Aorta (tissue), 5 donors: ENCODE measurements at places on chromosomes 1 and 21. TPM values are rescaled to one million over a fixed set of nuclear protein-coding genes. Genes with fewer than 3 reads are reported as not detected.
A peak's percentile ranks its signal among the peaks of the same experiment; 100 is the strongest.

DNA sequence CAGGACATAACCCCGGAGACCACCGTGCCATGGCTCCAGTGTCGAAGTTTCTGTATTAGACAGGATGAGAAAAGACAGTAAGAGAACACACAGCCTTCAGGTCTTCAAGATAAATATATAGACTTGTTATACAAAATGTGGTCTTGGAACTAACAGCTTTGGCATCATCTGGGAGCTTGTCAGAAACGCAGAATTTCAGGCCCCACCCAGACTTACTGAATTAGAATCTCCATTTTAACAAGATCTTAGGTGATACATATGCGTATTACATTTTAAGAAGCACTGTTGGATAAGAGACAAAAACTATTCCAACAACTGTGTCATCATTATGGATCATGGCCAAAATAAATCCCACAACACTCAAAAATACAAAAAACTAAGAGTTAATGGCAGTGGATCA, 239.3 kb downstream of the ASTN1 start:
- H3K4me3 ChIP-seq, result no peak overlapping the region
- no peak overlapping the region for H3K27ac ChIP-seq
- no peaks in the 10 kb centered on the region for H3K4me1 ChIP-seq
- no peaks in the 10 kb centered on the region for H3K27me3 ChIP-seq
- no peak for DNase-seq

Gene IL12RB2
- 5.3 TPM for total RNA-seq

DNA sequence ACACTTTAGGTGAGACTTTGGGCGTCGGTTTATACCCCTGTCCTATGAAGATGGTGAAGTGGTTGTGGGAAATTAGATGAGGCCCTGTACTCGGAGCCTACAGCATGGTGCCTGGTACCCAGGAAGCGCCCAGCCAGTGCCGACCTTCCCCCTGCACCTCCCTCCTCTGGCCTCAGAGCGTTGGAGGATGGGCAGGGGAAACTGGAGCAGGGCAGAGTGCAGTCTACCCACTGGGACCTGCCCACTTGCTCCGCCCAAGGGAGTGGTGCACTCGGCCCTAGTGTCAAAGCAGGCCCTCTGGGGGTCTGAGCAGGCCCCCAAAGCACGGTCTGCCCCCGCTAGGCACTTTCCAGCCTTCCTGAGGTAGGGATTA, 13.0 kb upstream of the TTC22 start:
- no peak overlapping the region for H3K27ac ChIP-seq
- H3K4me1 ChIP-seq, result no peaks in the 10 kb centered on the region
- no peak for DNase-seq
- H3K4me3 ChIP-seq, result no peak overlapping the region

- no peak overlapping the region for H3K4me3 ChIP-seq
- H3K4me1 ChIP-seq, result no peaks in the 10 kb centered on the region
- no peaks in the 10 kb centered on the region for H3K27me3 ChIP-seq
- DNase-seq, result no peak
Measured at GRCh38 chr1:69587391-69587790, 19.7 kb downstream of the LRRC7 start.

- no peak overlapping the region for H3K27ac ChIP-seq
- H3K36me3 ChIP-seq, result no peaks in the 10 kb centered on the region
- no peak overlapping the region for H3K4me3 ChIP-seq
- H3K27me3 ChIP-seq, result no peaks in the 10 kb centered on the region
Measured at GRCh38 chr1:116495535-116495934, 75.3 kb downstream of the CD58 start.

DNA sequence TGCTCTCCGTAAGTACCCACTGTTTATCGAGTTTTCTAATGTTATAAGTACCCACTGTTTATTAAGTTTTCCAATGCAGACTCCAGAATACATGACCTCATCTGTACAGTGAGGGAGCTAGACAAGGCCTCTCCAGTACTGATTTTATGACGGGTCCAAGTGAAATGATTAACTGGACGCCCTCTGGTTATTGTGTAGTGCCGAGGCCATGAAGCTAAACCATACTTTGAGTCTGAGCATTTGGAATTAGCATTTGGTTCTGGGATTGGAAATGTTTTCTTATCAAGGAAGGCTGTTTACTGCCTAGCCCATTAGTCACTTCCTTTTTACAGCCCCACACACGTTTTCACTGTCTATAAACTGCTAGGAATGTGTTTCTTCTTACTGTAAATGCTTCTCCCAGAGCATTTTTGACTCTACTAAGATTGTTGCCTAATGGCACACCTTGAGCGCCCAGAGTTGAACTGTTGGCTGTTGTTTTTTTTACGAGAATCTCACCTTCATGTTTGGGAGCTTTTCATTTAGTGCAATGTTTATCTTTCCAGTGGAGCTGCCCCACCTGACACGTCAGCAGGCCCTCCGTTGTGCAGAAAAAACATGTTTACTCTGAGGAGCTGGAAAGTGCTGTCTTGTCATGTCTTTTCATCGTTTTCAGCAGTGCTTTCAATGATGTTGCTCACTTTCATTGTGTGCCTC, 26.9 kb downstream of the SPATA46 start:
- no peaks in the 10 kb centered on the region for H3K4me1 ChIP-seq
- H3K27me3 ChIP-seq, result no peaks in the 10 kb centered on the region
- H3K27ac ChIP-seq, result no peak overlapping the region
- no peaks in the 10 kb centered on the region for H3K36me3 ChIP-seq

DNA sequence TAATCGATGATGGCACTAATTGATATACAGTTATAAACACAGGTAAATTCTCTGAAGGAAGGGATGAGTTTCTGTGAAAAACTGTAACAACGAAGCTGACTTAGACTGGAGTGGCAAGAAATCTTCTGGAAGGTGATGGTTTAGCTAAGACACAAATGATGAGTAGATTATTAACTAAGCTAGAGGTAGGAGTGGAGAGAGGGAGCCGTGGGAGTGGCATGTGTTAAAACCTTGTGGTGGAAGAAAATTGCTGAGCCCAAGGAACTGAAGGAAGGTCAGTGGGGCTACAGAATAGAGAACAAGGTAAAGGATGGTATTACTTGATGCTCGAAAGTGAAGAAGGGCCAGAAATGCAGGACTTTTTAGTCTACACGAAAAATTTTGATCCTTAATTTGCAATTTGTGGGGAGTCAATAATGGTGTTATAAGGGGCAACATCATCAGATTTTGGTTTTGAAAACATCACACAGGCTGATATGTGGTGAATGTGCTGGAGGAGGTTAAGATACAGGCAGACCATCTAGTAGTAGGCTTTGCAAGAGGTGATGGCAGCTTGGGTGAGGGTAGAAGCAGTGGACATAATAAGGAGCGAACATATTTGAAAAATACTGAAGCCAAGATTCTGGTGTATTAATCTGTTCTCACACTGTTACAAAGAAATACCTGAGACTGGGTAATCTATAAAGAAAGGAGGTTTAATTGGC, 93.8 kb downstream of the S1PR1 start:
- no peaks in the 10 kb centered on the region for H3K27me3 ChIP-seq
- no peak for DNase-seq
- no peak overlapping the region for H3K4me3 ChIP-seq
- H3K27ac ChIP-seq, result no peak overlapping the region

- no peak for DNase-seq
- H3K4me3 ChIP-seq, result no peak overlapping the region
- no peak overlapping the region for H3K27ac ChIP-seq
- H3K27me3 ChIP-seq, result no peaks in the 10 kb centered on the region
- H3K36me3 ChIP-seq, result no peaks in the 10 kb centered on the region
- H3K4me1 ChIP-seq, result no peaks in the 10 kb centered on the region
Measured at GRCh38 chr1:151968791-151969399, 24.8 kb downstream of the S100A10 start.

GRCh38 chr21:32256873-32257620, 21.8 kb downstream of the MIS18A start:
- peak overlapping the region; percentile 18 for H3K27ac ChIP-seq
- no peaks in the 10 kb centered on the region for H3K36me3 ChIP-seq
- DNase-seq, result peak; percentile 82
- no peaks in the 10 kb centered on the region for H3K4me1 ChIP-seq
- no peak overlapping the region for H3K4me3 ChIP-seq

GRCh38 chr1:208866386-208866955, 622.3 kb upstream of the PLXNA2 start:
- no peak overlapping the region for H3K4me3 ChIP-seq
- DNase-seq, result no peak
- H3K27ac ChIP-seq, result no peak overlapping the region
- no peaks in the 10 kb centered on the region for H3K36me3 ChIP-seq
- H3K4me1 ChIP-seq, result no peaks in the 10 kb centered on the region
- no peaks in the 10 kb centered on the region for H3K27me3 ChIP-seq

Gene FAM72A
- total RNA-seq, result 3.3 TPM

DNA sequence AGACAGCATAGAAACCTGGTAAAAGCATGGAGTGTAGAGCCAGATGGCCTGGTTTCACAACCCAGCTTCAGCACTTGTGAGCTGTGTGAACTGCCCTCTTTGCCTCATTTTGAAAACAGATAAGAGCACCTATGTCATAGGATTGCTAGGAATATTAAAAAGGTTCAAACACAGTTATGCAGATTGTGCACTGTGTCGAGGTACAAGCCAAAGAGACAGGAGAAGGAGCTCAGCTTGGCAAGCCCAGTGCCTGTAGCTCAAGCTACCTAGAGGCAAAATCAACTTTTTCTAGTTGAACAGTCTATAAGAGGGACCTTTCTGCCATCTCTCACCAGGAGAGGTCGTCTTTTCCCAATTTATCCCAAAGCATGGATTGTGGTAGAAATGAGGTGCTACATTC, 5.0 kb downstream of the CHODL start:
- no peak overlapping the region for H3K4me3 ChIP-seq
- H3K4me1 ChIP-seq, result no peaks in the 10 kb centered on the region
- H3K27ac ChIP-seq, result no peak overlapping the region
- no peak for DNase-seq
- H3K36me3 ChIP-seq, result no peaks in the 10 kb centered on the region
- no peaks in the 10 kb centered on the region for H3K27me3 ChIP-seq

DNA sequence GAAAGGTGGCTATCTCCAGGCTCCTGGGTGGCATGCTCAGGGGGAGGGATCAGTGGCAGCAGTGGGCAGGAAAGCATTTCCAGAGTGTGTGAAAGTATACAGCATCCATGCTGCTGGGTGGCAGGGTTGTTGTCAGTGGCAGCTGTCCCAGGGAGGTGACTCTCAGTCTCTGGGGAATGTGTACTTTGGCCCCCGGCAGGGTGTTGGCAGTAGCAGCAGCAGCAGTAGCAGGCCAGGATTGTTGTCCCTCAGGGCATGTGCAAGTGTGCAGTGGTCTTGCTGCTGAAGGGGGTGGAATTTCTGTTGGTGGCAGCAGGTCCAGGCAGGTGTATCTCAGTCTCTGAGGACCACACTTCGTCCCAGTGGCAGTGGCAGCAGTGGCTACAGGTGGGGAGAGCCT, 71.7 kb upstream of the GUCA2B start:
- H3K4me3 ChIP-seq, result no peak overlapping the region
- no peak overlapping the region for H3K27ac ChIP-seq
- H3K4me1 ChIP-seq, result no peaks in the 10 kb centered on the region
- no peaks in the 10 kb centered on the region for H3K27me3 ChIP-seq
- DNase-seq, result peak; percentile 58
- no peaks in the 10 kb centered on the region for H3K36me3 ChIP-seq

GRCh38 chr1:157237981-157238380, 99.8 kb upstream of the ETV3 start:
- H3K4me1 ChIP-seq, result no peaks in the 10 kb centered on the region
- no peak overlapping the region for H3K27ac ChIP-seq
- H3K4me3 ChIP-seq, result no peak overlapping the region
- no peaks in the 10 kb centered on the region for H3K27me3 ChIP-seq

GRCh38 chr1:16617778-16618580, 4.6 kb upstream of the NBPF1 start:
- DNase-seq, result no peak
- no peaks in the 10 kb centered on the region for H3K4me1 ChIP-seq
- H3K27me3 ChIP-seq, result no peaks in the 10 kb centered on the region
- no peak overlapping the region for H3K4me3 ChIP-seq

DNA sequence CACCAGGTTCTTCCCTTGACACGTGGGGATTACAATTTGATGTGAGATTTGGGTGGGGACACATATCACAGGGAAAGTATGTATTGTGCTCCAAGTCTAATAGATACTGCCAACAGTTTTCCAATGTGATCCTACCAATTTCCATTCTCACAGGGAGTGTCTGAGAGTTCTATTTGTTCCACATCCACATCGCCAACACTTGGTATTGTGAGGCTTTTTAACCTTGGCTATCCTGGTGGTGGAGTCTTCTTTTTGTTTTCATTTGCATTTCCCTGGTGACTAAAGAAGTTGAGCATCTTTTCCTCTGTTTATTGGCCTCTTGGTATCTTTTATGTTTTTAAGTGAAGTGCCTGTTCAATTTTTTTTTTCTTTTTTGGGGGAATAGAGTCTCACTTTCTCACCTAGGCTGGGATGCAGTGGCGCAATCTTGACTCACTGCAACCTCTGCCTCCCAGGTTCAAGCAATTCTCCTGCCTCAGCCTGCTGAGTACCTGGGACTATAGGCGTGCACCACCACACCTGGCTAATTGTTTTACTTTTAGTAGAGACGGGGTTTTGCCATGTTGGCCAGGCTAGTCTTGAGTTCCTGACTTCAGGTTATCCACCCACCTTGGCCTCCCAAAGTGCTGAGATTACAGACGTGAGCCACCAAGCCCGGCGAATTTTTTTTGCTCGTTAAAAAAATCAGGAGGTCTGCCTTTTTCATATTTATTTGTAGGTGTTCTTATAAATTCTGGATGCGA, 15.9 kb upstream of the PADI1 start:
- DNase-seq, result no peak
- no peak overlapping the region for H3K27ac ChIP-seq
- H3K36me3 ChIP-seq, result no peaks in the 10 kb centered on the region
- no peaks in the 10 kb centered on the region for H3K4me1 ChIP-seq

Gene SHE
- 20.2 TPM for total RNA-seq

DNA sequence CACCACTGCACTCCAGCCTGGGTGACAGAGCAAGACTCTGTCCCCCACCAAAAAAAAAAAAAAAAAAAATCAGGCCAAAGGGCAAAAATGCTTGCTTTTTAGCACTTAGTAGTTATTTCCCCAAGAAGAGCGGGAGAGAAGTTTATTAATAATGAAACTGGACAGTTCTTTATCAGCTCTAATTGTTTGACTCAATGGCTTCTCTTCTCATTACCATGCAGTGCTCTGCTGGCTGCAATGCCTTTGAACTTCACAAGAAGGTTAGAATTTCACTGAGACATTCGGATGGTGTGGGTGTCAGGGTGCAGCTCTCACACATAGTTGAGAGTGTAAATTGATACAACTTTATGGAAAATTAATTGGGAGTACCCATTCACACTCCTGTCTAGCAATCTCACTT, 63.7 kb downstream of the EDARADD start:
- no peaks in the 10 kb centered on the region for H3K4me1 ChIP-seq
- DNase-seq, result no peak
- H3K27me3 ChIP-seq, result no peaks in the 10 kb centered on the region
- no peaks in the 10 kb centered on the region for H3K36me3 ChIP-seq

DNA sequence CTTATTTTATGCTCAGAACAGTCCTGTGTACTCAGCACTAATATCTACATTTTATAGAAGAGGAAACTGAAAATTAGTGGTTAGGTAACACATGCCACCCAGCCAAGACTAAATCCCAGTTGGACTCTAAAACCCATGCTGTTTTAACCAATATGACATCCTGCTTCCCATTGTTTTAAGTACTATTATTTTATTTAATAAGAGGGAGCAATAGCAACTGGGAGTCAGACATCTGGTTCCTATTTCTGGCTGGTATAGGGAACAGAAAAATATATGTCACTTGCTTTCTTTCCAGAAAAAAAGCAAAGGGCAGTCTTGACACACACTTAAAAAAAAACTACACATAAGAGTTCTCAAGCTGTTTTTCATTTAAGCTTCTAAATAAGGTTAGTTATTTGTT, 11.9 kb downstream of the KLHL12 start:
- no peak overlapping the region for H3K4me3 ChIP-seq
- H3K27me3 ChIP-seq, result no peaks in the 10 kb centered on the region
- H3K27ac ChIP-seq, result no peak overlapping the region
- peaks cover 3% of the 10 kb centered on the region for H3K36me3 ChIP-seq

Gene RNF223
- not detected for total RNA-seq
